ENCODE measurements at places on chromosomes 3 and 15.

GRCh38 chr3:123099331-123100192, 32.7 kb downstream of the PDIA5 start:
- no peak for DNase-seq

GRCh38 chr3:124890573-124891190, 3.5 kb upstream of the ITGB5 start:
- no peak for DNase-seq

GRCh38 chr3:30180310-30181177, 425.9 kb upstream of the TGFBR2 start:
- no peak for DNase-seq

- no peak for DNase-seq
Measured at GRCh38 chr3:70519913-70520659, 207.6 kb upstream of the MDFIC2 start.

DNA sequence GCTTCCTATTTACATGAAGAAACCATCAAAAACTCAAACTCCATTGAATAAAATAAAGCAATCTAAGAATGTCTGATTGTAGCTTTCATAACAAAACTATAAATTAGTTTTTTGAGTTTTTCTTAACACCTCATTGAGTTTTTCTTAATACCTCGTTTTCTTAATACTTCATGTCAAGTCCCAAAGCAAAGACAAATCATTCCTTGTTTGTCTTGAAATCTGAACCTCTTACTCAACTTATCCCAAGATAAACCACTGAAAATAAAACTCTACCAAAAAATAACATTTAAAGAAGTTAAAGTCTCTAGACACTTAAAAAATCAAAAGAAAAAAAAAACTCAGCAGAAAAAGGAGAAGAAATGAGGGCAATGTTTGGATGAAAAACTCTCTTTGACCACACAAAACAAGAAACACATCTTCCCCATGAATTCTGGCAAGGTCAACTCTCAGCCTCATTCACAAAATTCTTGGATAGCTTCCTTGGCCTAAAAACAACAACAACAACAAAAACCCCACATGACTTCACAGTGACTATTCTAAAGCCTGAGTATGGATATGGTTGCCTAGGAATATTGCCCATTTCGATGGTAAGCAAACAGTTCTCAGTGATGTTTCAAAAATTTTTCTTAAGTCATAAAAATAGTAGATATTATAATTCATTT, 38.2 kb downstream of the TMCC1 start:
- DNase-seq = no peak

DNA sequence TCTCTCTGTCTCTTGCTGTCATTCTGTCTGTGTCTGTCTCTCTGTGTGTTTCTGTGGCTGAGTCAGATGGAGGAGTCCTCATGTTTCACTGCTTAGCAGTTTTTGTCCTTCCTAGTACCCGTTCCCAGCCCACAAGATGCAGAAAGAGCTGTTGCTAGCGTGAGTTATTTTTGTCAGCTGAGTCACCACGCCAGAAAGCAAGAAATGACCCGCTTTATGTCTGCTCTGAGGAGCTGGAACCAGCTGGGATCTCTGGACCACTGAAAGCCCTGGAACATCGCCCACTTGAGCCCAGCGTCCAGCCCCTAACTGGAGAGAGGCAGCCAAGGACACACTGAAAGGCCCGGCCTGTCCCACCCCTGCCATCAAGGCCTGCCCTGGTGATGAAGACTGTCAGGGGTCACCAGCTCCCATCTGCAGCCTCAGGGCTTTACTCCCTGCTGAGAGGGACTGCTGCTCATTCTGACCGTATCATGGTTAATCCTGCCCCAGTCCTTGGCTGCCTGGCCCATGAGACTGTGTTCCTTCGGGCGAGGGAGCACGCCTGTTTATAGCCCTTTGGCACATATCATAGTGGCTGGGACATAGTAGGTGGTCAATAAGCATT, 101.7 kb upstream of the TPM1 start:
- DNase-seq = no peak

- DNase-seq = no peak
Measured at GRCh38 chr3:23165571-23165970, 37.6 kb upstream of the UBE2E2 start.

DNA sequence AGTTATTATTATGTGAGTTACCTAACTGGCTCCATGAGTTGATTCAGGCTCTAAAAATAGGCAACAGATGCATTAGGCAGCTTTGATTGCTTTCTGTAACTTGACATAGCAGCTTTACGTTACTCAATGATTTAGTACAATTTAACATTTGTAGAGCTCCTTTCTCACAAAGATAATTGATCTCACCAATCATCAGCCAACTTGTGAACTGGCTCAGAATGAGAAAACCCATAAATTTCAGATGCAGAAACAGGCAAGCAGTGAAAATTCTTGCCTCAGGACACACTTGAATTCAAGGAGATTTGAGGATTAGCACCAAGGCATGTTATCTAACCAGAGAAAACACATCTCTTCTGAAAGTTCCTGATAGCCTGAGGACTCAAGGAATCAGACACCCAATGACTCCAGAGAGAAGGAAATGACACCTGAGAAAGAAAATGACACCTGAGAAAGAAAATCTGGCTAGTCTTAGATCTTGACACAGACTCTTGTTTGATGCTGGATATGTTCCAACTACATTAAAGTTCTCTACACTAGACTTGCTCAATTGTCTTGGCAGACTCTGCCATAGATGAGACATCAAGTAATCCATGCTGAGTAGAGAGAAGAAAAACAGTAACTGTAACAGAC, 315.1 kb upstream of the CBLB start:
- no peak for DNase-seq

- DNase-seq = no peak
Measured at GRCh38 chr3:16364323-16364722, 99.3 kb downstream of the OXNAD1 start.

DNA sequence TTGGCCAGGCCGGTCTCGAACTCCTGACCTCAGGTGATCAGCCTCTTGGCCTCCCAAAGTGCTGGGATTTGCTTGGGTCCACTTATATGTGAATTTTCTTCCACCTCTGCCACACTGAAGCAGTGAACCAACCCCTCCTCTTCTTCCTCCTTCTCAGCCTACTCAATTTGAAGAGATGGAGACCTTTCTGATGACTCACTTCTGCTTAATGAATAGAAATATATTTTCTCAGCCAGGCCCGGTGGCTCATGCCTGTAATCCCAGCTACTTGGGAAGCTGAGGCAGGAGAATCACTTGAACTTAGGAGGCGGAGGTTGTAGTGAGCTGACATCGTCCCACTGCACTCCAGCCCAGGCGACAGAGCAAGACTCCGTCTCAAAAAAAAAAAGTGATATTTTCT, 46.8 kb upstream of the GATM start:
- DNase-seq = no peak

DNA sequence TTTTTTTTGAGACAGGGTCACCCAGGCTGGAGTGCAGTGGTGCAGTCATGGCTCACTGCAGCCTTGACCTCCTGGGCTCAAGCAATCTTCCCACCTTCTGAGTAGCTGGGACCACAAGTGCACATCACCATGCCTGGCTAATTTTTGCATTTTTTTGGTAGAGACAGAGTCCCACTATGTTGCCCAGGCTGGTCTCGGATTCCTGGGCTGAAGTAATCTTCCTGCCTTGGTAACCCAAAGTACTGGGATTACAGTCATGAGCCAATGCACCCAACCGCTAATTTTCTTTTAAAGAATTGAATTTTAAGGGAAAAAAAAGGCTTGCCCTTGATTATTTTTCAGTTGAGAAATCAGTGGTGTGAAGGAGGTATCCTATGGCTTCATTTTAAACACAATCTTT, 334.0 kb downstream of the SOX2 start:
- DNase-seq = no peak

- DNase-seq = peak; percentile 65
Measured at GRCh38 chr3:163056874-163057497, 1560.4 kb downstream of the OTOL1 start.

DNA sequence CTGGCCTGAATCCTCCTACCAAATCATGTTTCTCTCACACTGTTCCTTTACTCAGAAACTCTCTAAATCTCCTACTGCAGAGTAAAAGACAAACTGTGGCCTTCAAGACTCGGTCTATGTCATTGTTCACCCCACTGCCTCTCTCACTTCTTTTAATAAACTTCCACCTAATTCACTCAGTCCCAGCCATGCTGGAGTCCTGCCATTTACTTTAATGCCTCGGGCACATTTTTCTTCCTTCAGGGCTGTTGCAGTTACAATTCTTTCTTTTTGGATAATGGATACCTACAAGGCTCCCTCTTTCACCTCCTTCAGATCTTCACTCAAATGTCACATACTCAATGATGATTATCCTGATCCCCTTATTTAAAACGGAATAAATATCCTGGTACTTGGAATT, 955.6 kb downstream of the ROBO1 start:
- no peak for DNase-seq

DNA sequence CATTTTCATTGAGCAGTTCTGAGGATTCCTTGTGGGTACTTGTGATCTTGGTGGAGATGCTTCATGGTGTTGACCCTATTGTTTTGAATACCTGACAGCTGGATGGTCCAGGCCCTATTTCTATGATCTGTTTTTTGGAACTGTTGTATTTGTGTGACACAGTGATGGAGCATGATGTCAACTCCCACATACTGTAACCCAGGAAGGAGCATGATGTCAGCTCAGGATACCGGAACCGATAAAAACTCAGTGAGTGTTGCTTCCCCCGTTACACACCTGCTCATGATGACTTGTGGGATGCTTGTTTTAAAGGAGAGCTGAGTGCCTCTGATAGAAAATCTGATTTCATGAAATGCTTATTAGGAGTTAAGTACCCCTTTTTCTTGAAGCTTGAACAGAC, 45.1 kb downstream of the ZBTB38 start:
- DNase-seq = no peak

- no peak for DNase-seq
Measured at GRCh38 chr3:30502051-30502741, 104.2 kb upstream of the TGFBR2 start.

DNA sequence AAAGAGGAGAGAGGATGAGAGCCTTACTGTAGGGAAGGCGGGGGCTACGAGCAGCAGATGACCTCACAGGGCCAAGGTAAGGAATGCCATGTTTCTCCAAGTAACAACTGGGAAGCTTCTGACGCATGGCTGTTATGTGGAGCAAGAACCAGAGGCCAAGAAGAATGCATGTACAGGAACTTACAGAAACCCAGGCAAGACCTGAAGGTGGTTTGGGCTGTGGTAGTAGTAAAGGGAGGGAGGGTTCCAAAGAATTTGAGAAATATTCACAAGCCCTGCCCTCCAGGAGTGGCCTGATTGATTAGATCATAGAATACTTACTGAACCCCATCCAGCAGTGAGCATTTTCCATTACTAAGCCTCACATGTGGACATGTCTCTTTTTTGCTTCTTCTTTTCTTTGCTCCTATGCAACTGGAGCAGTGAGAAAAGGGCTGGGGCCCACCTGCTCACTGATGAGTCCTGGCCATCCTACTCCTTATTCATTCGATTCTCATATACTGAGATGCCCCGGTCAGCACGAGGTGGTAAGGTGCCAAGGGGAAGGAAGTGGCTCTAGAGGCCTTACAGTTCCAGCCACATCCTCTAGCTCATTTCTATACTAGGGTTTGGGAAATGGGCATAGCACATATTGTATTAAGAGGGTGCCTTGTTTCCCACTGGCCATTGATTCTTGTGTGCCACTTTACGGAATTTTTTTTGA, 8.3 kb upstream of the SLC12A8 start:
- no peak for DNase-seq

DNA sequence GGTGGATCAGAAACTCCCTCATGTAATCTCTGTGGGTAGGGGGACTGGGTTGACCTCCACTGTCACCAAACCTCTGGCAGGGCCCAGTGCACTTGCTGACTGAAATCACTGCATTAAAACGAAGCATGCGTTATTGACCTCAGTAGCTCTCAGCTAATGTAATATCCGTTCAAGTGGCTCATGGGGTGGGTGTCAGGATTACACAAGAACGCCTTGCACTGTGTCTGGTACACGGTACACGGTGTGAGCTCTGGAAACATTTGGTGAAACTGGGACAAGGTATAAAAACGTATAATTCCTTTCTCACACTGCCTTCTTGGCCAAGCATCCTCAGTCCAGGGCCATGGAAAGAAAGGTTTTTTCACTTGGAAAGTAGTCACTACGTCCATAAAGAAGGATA, 11.9 kb downstream of the LRTM1 start:
- DNase-seq = no peak

DNA sequence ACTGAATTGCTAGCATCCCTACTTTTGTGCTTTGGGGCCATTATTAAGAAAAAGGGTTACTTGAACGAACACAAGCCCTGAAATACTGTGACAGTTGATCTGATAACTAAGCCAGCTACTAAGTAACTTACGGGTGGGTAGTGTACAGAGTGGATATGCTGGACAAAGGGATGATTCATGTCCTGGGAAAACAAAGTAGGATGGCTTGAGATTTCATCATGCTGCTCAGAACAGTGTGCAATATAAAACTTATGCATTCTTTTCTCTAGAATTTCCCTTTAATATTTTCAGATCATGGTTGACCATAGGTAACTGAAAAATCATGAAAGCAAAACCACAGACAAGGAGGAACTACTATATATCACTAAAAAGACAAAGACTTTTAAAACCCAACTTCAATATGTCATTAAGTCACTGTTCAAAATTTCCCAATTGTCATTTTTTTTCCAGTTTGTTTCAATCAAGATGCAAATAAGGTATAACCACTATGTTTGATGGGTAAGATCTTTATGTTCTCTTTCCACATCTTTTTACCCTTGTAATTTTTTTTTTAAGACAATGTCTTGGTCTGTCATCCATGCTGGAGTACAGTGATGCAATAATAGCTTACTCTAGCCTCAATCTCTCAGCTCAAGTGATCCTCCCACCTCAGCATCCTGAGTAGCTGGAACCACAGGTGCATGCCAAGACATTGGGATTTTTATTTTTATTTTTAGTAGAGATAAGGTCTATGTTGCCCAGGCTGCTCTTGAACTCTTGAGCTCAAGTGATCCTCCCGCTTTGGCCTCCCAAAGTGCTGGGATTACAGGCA, 67.7 kb downstream of the IFT80 start:
- peak; percentile 42 for DNase-seq

DNA sequence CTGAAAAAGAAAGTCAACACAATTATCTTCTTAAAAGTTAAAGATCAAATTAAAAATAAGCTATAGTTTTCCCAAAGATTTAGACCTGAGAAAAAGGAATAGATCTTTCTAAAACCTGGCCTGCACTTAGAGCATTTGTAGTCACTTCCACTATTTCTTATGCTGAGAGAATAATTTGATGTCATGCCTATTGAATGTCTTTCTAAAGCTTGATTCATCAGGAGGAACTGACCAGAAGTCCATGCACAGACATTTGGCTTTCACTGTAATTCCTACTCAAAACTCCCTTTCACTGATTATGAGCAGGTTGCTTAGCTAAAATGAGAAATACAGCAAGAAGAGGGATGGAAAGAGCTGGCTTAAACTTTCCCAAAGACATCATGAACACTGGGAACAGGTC, 4.3 kb downstream of the GREM1 start:
- no peak for DNase-seq

- DNase-seq = no peak
Measured at GRCh38 chr3:143726727-143727126, 121.5 kb downstream of the SLC9A9 start.

DNA sequence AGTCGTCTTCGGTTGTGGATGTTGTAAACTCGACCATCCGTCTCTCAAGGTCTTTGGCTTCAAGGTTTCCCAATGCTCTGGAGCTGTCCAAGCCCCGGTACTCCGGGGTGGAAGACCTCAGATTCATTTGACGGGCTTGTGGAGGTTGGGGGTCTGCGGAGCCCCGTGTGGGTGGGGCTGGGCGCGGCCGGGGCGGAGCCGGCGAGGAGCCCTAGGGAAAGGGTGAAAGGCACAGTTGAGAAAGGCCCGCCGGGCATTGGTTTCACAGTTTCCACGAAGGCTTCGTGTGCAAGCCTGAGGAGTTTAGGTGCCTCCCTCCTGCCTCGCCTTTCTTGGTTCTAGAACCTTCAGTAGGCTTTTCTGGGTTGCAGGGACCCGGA, 360 bp upstream of the MGA start:
- DNase-seq = no peak

- DNase-seq = no peak
Measured at GRCh38 chr15:43329217-43329959, 985 bp downstream of the LCMT2 start.
